ENCODE measurements at places on chromosomes 13 and 19.

- peak; percentile 54 for DNase-seq
Measured at GRCh38 chr19:5690955-5691821, 1.1 kb downstream of the RPL36 start.

- DNase-seq, result no peak
Measured at GRCh38 chr19:14349426-14349825, 31.8 kb upstream of the ADGRE5 start.

- DNase-seq, result no peak
Measured at GRCh38 chr13:33318744-33319143, 33.2 kb upstream of the STARD13 start.

- DNase-seq, result no peak
Measured at GRCh38 chr19:1094655-1094977, 559 bp downstream of the POLR2E start.

- DNase-seq, result no peak
Measured at GRCh38 chr19:1259876-1260748, 9.0 kb upstream of the CIRBP start.

DNA sequence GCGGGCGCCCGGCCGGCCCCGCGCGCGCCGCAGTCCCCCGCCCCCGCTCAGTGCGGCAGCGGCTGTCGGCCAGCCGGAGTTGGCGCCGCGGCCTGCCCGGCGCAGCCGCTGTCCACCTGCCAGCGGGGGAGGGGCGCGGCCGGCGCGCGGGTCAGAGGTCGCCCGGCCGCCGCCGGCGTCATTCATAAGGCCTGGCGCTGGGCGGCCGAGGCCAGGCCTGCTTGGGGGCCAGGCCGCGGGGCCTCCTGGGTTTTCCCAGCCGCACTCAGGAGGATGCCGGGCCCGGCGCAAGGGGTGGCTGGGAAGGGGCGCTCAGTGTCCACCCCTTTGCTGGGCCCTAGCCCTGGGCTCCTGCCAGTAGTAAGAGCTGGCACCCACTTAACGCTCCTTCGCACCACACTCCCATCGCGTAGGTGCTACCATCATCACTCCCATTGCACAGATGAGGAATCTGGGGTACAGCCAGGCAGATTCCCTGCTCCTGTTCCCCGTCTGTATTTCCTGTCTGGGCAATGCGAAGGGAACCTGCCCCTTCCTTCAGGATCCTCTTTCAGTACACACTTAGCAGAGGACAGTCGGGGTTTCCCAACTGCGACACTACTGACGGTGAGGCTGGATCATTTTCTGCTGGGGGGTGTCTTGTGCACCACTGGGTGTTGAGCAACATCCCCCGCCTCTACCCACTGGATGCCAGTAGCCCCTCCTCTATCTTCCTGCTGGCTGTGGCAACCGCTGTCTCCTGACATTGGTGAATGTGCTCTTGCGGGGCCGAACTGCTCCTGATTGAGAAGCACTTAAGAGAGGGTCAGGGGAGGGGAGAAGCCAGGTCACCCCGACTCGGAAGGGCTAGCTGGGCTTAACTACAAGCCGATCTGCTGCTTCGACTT lies 846 bp upstream of the PRKACA start:
- no peak for DNase-seq

- DNase-seq, result no peak
Measured at GRCh38 chr19:11444059-11444458, 8.6 kb downstream of the PRKCSH start.

DNA sequence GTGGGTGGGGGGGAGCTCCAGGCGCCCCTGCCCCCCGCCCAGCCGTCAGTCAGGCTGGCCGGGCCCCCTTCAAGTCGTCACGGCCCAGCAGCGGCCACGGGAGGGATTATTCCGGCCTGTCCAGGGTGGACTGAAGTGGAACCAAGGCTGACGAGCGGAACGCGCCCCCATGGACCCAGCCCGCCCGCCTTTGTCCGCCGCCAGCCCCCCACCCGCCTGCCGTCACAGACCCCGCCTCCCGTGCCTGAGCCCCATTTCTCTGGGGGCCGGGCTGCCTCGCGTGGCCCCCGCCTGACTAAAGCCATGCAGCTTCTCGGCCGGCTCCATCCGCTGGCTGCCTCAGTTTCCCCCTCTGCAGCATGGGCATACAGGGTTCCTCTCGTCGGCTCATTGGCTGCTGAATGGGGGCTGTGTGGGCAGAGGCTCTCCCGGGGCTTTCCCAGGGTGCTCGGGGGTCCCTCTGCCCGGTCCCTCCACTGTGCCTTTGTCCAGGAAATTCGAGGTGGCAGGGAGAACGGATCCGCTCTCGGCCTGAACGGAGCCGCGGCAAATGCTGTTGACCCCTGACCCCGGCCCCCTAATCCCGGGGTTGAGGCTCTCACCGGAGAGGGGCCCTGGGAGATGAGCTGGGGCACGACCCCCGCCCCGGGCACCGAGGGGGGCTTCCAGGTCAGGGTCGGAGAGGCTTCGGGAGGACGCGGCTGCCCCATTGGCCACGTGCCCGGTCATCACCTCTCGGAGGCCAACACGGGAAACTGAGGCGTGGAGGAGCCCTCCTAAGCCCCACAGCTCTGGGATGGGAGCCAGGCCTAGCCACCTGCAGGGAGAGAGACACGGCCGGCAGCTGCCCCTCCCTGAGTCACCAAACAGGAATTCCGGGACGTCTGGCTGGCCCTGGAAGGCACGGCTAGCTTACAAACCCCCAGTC lies 27.4 kb downstream of the EFNA2 start:
- DNase-seq, result no peak

- DNase-seq, result no peak
Measured at GRCh38 chr19:6220385-6221191, 59.2 kb downstream of the MLLT1 start.

GRCh38 chr19:1961000-1961883 lies 20.3 kb downstream of the CSNK1G2 start:
- DNase-seq, result no peak
